ENCODE measurements at places on chromosomes 6 and 20.

DNA sequence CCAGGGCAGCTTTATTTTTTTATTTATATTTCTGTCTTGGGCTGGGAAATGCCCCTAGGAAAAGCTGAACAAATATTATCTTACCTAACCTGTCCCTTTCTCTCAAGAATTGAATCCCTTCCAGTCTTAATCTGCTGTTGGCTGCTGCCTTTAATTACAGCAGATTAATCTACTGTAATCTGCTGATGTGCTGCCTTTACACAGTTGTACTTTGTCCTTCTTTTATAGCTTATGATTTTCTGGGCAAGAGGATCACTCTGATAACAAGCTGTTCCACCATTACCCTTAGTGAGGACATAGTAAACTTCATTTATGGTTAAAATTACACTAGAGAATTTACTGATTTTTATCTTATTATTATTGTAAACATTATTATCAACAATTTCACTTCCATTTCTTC is 234.5 kb upstream of the MAN1A1 start:
- no peak for DNase-seq

DNA sequence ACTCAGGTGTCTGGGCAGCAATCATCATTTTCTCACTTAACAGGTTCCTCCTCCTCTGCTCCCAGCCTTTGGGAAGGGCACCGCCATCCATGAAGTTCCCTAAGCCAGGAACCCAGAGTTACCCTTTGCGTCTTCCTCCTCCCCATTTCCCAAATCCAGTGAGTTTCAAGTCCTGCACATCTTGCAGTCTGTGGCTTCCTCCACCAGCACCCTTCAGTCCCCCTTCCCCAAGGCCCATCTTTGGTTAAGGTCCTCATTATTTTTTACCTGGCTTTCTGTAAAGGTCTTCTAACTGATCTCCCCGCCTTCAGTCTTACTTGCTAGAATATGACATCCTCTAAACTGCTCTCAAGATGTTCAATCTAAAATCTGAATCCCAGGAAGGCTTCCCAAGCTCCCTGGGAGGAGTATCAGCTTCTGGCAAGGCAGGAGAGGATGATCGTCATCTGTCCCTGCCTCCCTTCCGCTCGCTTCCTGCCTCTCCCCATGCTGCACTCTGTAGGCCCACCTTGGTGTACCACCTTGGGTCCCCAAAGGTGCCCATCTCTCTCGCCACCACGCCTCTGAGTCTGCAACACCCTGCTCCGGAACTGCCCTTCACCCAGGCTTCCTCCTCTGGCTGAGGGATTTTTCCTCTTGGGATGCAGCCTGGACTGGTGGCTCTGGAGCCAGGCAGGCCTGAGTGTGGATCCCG is 11.4 kb upstream of the DUSP22 start:
- DNase-seq = no peak

- no peak for DNase-seq
Measured at GRCh38 chr6:110421749-110422443, 6.5 kb upstream of the DDO start.

- DNase-seq = no peak
Measured at GRCh38 chr6:56706981-56707726, 64.5 kb upstream of the DST start.

GRCh38 chr6:31971279-31971992 is 502 bp downstream of the DXO start:
- DNase-seq = no peak

DNA sequence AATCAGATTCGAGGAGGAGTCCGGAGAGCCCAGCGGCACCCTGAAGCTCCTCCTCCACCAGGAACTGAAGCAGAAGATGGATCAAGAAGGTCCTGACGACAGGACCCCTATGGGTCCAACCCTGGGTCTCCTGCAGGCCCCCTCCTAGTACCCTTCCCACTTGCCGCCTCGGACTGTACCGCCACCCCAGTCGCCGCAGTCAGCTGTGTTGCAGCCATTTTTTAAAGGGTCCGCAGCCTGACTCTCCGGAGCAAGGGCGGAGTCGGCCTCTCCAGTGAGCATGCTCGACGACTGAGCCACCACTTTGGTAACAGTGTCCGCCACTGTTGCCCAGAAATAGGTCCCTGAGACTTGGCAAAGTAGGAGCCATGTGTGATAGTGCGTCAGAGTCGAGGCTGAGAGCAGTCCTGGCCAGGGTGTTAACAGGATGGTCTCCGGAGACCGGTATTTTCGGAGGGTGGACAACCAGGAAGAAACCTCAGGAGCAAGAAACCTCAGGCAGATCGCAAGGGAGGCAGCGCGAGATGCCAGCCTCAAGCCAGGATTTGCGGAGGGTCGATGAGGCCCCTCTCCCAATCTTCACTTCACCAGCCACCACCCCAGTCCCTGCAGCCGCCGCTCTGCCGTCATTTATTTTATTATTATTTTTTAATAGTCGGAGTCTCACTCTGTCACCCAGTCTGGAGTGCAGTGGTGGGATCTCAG is 294.6 kb upstream of the ZNF337 start:
- DNase-seq = no peak

GRCh38 chr6:40352006-40352405 is 235.2 kb downstream of the LRFN2 start:
- DNase-seq = no peak

- DNase-seq = no peak
Measured at GRCh38 chr6:43938178-43939105, 168.4 kb downstream of the VEGFA start.

- no peak for DNase-seq
Measured at GRCh38 chr20:11132819-11133415, 459.1 kb upstream of the JAG1 start.
